ENCODE measurements at places on chromosomes 3 and 15.

DNA sequence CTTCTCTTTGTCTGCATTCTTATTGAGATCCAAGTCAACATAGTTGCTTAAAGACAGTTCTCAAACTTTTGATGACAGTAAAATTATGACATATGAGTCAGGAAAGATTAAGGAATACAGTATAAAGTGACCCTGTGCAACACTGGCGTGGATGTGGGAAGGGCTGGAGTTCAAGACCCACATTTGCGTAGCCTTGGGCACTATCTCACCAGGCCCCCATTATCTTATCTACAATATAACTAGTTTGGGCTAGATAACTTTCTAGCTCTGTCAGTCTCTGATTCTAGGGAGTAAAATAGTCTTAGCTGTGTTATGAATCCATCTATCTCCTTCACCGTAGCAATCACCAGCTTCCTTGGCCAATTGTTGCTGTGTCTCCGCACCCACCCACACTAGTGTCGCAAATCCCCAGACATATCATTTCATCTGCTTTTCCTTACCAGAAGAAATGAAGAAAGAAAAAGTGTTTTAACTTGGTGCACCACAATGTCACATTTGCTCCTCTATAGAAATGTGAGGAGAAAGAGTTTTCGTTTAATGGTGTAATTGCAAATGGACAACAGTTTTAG lies 14.9 kb upstream of the TM4SF4 start:
- DNase-seq = no peak

DNA sequence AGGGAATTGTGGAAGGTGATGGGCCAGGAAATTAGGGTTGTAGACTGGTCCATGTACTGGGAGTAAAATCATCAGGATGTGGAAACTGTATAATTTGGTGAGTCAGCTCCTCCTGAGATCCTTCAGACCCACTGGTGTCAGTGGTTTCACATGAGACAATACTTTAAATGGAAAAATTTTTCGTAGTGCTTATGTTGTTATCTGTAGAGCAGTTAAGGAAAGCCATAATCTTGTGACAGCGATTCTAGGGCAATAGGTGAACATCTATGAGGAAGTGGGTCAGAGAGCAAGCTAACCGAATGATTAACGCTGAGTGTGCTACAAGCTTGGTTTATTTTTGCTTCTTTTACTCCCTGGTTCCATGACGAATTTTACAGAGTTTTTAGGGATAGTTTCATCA lies 200.6 kb downstream of the CADM2 start:
- DNase-seq = no peak

DNA sequence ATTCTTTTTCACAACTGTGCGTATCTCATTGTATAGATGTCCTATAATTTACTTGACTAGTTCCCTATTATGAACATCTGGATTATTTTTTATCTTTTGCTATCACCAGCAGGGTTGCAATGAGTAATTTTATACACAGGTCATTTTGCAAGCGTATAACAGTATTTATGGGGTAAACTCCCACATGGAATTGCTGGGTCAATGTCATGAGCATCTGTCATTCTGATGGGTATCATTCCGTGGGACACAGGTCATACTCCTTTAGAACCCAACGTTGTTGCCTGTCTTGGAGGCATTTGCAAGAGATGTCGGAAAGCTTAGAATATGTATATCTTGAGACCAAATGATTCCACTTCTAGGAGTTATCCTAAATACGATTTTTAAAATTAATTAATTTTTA lies 12.9 kb downstream of the BHLHE40 start:
- no peak for DNase-seq

DNA sequence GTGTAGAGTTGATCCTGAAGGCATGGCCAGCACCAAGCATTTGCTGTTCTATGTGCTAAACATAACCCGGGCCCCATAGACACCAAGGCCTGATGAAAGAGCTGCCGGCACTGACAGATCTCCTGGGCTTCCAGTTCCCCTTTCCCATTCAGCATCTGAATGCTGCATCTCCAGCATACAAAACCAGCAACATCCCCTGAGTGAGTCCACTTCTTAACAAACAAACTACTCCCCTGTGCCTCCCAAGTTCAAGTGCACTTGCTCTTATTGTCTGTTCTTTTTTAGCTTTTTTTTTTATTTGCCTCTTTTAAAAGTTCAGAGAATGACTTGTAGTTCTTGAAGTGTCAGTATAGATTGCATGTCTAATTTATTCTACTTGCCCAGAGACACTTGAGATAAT lies 156.0 kb downstream of the EDEM1 start:
- peak; percentile 85 for DNase-seq

DNA sequence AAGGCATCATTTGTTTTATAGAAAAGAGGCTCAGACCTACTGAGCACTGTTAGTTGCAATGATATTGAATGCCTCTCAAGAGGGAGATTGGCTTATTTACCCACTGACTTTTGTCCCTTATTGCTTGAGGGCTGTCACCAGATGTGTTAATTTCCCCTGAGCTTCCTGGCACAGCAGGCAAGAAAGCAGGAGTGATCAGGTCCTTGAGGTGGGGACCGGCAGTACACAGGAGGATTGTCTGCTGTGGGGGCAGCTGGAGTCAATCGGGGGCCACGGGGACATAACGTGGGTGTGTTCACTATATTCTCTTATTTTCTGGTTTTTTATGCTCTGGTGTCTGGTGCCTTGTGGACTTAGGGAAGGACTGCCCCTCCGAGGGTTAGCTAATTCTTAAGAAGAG lies 44.6 kb downstream of the GASK1A start:
- no peak for DNase-seq

DNA sequence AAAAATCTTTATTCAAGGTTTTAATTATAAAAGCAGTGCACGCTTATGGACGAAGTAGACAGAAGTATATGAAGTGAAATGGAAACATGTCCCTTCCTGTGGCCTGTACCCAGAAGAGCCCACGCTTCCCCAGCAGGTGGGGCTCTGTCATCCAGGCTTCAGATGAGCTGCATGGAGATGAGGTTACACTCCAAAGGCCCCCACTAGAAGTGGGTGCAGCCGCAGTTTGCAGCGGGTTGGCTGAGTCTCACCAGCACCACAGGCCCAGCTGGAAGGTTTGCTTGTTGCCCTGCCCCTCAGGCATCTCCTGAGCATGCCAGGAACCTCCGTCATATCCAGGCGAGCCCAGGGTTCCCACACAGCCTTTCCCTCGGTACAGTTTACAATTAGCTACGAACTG lies 33.1 kb downstream of the PRR20G start:
- peak; percentile 31 for DNase-seq

GRCh38 chr3:171772427-171773056 lies 37.7 kb downstream of the PLD1 start:
- peak; percentile 10 for DNase-seq

- no peak for DNase-seq
Measured at GRCh38 chr3:12780751-12781150, 15.7 kb upstream of the CAND2 start.

GRCh38 chr3:40871394-40871793 lies 327.9 kb upstream of the CTNNB1 start:
- no peak for DNase-seq

DNA sequence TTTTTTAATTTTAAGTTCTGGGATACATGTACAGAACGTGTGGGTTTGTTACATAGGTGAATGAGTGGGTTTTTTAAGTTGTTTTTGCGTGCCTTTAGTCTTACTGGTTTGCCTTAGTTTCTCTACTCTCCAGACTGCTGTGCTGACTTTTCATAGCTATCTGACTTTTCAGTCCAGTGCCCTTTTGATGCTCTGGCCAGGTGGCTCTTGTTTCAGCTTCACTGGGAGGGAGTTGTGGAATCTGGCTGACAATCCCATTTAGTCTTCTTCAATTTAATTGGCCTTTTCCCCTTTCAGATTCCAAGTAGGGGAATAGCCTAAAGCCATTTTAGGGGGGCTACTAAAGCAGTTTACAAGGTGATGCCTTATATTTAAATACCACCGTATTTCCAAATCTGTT lies 30.1 kb downstream of the FNDC3B start:
- no peak for DNase-seq

GRCh38 chr15:83144771-83145170 lies 37.3 kb downstream of the TM6SF1 start:
- DNase-seq = no peak

- DNase-seq = no peak
Measured at GRCh38 chr15:84814916-84815315, 2.2 kb upstream of the ALPK3 start.

- no peak for DNase-seq
Measured at GRCh38 chr15:52136442-52136980, 23.9 kb upstream of the BCL2L10 start.

DNA sequence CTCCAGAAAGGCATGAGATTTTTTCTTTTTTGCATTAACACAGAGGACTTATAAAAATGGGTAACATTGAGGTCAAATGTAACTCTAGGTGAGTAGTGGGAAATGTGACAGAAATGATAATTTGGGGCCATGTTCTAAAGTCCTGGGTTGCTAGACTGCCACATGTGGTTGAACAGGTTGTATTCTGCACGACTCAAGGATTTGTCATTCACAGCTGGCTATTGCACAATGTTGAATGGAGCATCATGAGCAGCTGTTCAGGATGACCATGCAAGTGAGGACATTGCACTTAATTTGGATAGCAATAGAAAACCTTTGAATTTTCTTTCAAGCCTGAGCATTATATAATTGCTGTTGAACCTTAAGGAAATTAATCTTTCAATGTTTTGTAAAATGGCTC lies 396.6 kb downstream of the NAALADL2 start:
- DNase-seq = no peak

GRCh38 chr15:83327041-83327440 lies 42.6 kb upstream of the BNC1 start:
- no peak for DNase-seq

GRCh38 chr3:158420654-158421396 lies 150.2 kb upstream of the MLF1 start:
- DNase-seq = no peak

- no peak for DNase-seq
Measured at GRCh38 chr3:161395115-161396012, 24.0 kb upstream of the SPTSSB start.

DNA sequence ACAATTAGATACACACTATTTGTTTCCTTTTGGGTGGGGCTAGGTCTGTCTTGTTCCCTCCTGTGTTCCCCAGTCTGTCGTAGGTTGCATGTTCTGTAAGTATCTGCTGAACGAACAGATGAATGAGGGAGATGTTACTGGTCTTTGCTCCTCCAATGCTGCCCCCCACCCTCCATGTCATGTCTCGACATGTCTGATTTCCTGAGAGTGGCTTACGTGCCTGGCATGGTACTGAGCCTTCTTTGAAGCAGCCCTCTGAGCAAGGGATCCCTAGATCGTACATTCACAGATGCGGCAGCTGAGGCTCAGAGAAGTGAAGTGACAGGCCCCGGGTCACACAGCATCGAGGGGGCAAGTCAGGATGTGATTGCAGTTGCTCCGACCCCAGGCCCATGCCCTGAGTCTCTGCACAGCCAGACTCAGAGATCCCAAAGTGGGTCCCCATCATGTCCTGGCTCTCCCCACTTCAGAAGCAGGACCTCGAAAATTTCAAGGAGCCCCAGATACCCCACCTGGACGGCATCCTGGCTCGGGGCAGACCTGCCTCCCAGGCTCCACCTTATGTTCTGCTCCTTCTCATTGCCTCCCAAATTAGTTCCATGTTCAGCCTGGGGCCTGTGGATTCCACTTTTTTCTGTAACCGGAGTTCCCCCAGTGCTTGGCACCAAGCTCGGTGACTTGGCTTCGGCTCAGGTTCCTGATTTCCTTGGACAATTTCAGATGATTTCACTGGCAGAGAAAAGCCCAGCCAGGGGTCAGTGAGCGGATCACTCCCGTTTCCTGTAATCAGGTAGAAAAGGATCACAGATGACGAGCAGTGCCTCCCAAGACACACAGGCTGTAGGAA lies 24.7 kb downstream of the GOLGA6L2 start:
- DNase-seq = no peak

DNA sequence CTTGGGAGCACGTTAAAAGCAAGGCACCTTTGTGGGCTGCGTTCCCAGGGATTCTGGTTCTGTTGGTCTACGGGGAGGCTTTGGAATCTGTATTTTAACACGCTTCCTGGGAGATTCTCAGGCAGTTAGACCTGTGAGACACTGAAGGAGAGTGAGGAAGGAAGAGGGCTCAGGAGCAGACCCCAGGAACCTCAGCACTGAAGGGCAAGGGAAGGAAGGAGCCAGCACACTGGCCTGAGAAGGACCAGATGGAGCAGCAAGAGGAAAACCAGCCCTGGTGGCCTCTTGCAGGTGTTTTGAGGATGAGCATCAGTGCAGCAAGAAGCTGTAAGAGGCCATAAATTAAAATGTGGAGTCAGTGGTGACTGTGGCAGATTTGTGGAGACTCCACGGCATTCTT lies 146.7 kb downstream of the RPLP1 start:
- DNase-seq = no peak

GRCh38 chr3:25500706-25501210 lies 72.7 kb downstream of the RARB start:
- no peak for DNase-seq

DNA sequence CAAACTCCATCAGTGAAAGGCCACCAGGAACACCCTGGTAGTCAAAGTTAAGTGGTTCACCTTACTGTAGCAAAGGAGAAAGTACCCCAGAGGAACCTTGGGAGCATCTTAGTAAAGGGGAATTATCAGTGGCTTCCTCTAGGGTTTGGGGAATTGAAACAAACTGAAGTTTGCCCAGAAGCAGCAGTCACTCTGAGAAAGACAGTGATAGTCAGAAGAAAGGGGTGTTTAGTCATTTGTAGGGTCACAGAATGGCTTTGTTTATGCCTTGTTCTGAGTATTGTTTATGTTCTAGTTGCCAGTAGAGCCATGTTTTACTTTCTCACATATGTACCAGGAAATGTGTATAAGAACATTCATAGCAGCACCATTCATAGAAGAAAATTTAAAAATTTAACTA lies 93.8 kb downstream of the FHIT start:
- DNase-seq = no peak

DNA sequence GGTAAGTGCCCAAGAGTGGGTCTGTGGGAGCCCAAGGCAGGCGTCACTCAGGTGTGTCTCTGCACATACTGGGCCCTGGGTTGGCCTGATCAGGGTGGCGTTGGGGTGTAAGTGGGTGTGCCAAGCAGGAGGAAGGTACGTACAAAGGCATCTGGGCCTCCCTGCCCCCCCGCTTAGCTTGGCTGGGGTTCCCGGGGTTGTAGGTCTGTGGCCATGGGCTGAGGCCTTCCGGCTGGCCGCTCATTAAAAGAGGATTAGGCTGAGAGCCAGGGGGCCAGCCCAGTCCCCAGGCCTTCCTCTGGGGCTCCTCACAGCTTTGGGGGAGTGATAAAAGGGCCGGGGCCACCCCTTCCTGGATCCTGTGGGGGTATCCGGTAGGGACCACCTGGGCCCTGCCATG lies 13.3 kb downstream of the SEMA3F start:
- DNase-seq = no peak

GRCh38 chr3:187000711-187001151 lies 70.4 kb downstream of the ST6GAL1 start:
- DNase-seq = no peak

DNA sequence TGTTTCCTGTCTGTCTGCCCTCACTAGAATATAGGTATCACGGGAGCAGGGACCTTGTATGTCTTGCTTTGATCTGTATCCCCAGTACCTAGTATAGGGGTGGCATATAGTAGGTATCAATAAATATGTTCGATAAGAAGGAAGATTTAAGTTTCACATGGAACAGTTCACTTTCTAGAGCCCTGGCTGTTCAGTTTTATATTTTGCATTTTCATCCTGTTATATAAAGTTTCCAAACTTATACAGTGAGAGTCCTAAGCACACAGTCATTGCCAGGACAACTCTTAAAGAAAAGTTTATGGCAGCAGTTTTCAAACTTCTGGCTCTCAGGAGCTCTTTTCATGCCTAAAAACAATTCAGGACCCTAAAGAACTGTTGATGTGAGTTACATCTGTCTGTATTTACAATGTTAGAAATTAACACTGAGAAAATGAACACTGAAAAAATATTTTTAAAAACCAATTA lies 13.4 kb downstream of the ITPR1 start:
- DNase-seq = no peak

Measured in NCI-H345 (cell line).